ENCODE measurements at places on chromosomes 4 and X. TPM values are rescaled to one million over a fixed set of nuclear protein-coding genes. Genes with fewer than 3 reads are reported as not detected.

DNA sequence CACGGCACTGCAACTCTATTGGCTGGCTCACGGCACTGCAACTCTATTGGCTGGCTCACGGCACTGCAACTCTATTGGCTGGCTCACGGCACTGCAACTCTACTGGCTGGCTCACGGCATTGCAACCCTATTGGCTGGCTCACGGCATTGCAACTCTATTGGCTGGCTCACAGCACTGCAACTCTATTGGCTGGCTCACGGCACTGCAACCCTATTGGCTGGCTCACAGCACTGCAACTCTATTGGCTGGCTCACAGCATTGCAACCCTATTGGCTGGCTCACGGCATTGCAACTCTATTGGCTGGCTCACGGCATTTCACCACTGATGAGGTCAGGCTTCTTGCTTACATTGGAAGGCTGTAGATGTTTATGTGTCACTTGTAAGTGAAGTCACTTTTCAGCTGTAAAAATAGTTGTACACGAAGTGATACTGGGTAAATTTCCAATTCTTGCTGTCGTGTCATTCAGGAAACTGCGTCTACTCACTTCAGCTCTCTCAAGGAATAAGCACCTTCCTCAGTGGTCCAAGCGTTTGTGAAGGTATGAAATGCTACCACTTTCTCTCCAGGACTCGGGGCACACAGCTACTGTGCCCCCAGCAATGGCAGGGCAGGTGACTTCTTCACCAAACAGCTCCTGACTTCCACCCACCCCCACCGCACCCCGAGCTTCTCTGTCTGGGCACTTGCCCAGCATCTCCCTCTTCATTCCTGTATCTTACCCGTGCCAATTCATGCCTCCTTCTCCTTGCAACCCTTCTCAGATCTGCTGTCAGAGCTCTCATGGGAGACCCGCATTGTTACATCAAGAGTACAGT is 141.3 kb downstream of the AFAP1 start:
- no peak for DNase-seq
- no peaks in the 10 kb centered on the region for H3K4me1 ChIP-seq
- no peaks in the 10 kb centered on the region for H3K36me3 ChIP-seq
- H3K4me3 ChIP-seq, result no peak overlapping the region
- H3K27me3 ChIP-seq, result no peaks in the 10 kb centered on the region
- H3K27ac ChIP-seq, result no peak overlapping the region

GYG2 gene
- 3.0 TPM for total RNA-seq

DRD5 gene
- not detected for total RNA-seq

GRCh38 chrX:10821293-10821692 is 200.9 kb upstream of the MID1 start:
- no peaks in the 10 kb centered on the region for H3K27me3 ChIP-seq
- no peaks in the 10 kb centered on the region for H3K36me3 ChIP-seq
- H3K4me3 ChIP-seq, result no peak overlapping the region
- H3K27ac ChIP-seq, result no peak overlapping the region

GRCh38 chr4:176479767-176480166 is 160.0 kb downstream of the SPCS3 start:
- H3K27ac ChIP-seq, result no peak overlapping the region
- H3K4me1 ChIP-seq, result no peaks in the 10 kb centered on the region

F8A2 gene
- total RNA-seq, result not detected

GRCh38 chr4:125940426-125940825 is 625.7 kb downstream of the FAT4 start:
- no peaks in the 10 kb centered on the region for H3K4me1 ChIP-seq
- DNase-seq, result no peak
- H3K27ac ChIP-seq, result no peak overlapping the region
- H3K36me3 ChIP-seq, result no peaks in the 10 kb centered on the region
- H3K4me3 ChIP-seq, result no peak overlapping the region

ANAPC4 gene
- 10.9 TPM for total RNA-seq

DNA sequence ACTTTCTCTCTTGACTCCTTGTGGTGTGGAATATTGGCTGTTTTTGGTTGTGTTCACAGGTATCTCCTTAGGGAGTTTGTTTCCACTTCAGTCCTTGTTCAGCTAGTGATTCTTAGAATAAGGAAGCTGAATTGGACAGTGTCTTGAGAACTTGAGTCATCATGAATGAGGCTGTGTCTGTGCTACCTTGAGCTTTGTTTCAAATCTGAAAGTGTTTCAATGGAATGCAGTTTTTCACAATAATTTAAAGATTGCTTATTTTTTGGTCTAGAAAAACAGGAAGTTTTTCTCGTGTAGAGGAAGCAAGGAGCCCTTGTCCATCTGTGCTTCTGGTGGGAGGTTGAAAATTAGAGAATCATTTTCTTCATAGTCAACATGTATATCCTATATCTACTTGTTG is 76.5 kb downstream of the ZNF518B start:
- no peak overlapping the region for H3K4me3 ChIP-seq
- H3K27ac ChIP-seq, result no peak overlapping the region

- DNase-seq, result no peak
- H3K27me3 ChIP-seq, result no peaks in the 10 kb centered on the region
- peak overlapping the region; percentile 36 for H3K4me3 ChIP-seq
- no peaks in the 10 kb centered on the region for H3K36me3 ChIP-seq
Measured at GRCh38 chr4:89249313-89249712, 58.3 kb downstream of the GPRIN3 start.

DNA sequence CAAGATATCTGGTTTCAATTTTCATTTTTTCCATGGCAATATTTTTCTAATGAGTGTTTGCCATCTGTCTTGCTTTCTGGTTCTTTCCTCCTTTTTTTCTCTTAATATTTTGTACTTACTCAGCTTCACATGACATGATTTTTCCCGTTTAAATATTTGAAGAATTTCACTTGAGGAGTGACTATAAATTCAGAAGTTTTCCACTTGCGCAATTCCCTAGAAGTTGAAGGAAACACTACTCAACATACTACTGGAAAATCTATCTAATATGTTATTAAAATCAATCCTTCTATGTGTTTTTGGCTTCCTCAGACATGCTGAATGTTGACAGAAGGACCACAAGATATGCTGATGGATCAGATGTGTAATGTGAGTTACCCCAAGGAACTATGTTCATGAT is 36.8 kb upstream of the BANK1 start:
- H3K36me3 ChIP-seq, result no peaks in the 10 kb centered on the region
- no peak overlapping the region for H3K27ac ChIP-seq
- DNase-seq, result no peak

KLHL34 gene
- 0.09 TPM for total RNA-seq

POF1B gene
- total RNA-seq, result 6.6 TPM

DNA sequence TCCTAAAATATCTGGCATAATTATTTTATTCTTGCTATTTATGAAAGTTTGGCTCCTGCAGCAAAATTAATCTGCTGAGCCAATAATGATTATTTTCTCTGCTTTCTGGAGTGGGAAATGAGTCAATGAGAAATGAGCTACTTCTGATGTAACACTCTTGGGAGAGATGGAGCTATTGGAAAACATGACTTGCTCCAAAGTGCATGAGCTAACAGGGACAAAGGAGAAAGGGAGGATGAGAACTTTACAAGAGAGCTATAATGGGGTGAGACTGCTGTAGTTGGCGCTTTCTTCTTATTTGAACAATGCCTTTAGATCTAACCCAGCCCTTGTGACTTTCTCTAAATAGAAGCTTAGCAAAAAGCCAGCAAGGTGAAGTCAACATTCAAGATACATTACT is 615.1 kb downstream of the ANKRD50 start:
- no peak overlapping the region for H3K4me3 ChIP-seq
- DNase-seq, result no peak
- H3K27ac ChIP-seq, result no peak overlapping the region
- H3K4me1 ChIP-seq, result no peaks in the 10 kb centered on the region
- H3K36me3 ChIP-seq, result no peaks in the 10 kb centered on the region

- H3K4me1 ChIP-seq, result no peaks in the 10 kb centered on the region
- H3K27me3 ChIP-seq, result no peaks in the 10 kb centered on the region
- H3K4me3 ChIP-seq, result no peak overlapping the region
- H3K27ac ChIP-seq, result no peak overlapping the region
- no peaks in the 10 kb centered on the region for H3K36me3 ChIP-seq
Measured at GRCh38 chr4:102116121-102116520, 229.2 kb downstream of the SLC39A8 start.

ZDHHC15 gene
- 1.1 TPM for total RNA-seq

UGT2B15 gene
- total RNA-seq, result 9.6 TPM

ATOH1 gene
- total RNA-seq, result not detected

DNA sequence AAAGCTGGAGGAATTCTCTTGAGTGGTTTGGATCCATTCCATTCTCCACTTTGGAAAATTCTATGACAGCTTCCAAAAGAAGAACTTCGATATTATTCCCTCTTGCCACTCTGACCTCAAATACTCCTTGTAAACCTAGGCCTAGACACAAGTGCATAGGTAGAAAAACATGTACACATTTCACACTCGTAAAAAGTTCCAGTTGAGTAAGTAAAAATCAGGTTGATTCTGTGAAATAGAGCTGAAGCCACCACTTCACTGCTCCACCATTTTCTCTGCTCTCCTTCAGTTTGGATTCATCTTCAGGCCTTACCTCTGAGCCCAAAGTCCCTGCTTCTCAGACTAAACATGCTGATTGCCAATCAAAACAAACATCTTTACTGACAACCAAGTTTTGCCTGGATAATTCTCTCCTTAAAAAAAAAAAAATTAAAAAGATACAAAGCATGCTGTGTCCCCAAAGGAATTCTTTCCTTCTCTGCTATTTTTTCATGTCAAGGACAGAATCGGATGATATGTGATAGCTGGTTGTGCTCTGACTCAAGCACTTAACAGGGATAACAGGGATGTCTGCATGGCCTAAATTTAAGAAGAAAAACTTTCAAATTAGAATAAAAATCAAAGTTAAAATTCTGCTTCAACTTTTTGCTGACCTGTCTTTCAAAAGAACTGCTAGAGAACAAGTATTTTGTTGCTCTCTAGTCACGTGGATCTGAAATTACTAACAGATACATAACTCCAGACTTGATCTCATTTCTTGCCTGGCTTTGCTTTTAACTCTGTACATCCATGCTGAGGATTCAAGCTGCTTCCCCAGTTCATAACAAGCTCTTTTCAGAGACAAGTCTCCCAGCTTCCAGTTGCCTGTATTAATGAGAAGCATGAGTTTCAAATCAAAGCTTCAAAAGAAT is 420.9 kb upstream of the INTU start:
- H3K27ac ChIP-seq, result no peak overlapping the region
- no peaks in the 10 kb centered on the region for H3K36me3 ChIP-seq
- H3K4me1 ChIP-seq, result no peaks in the 10 kb centered on the region
- no peak for DNase-seq

GRCh38 chrX:95057341-95057740 is 1383.3 kb downstream of the FAM133A start:
- H3K4me1 ChIP-seq, result no peaks in the 10 kb centered on the region
- H3K36me3 ChIP-seq, result no peaks in the 10 kb centered on the region
- DNase-seq, result no peak
- H3K27me3 ChIP-seq, result no peaks in the 10 kb centered on the region

PDLIM3 gene
- total RNA-seq, result 32.9 TPM

GRCh38 chrX:31845003-31845402 is 773.2 kb upstream of the FTHL17 start:
- H3K4me1 ChIP-seq, result no peaks in the 10 kb centered on the region
- no peaks in the 10 kb centered on the region for H3K36me3 ChIP-seq
- no peak overlapping the region for H3K27ac ChIP-seq
- DNase-seq, result no peak
- no peak overlapping the region for H3K4me3 ChIP-seq

SLC2A9 gene
- 5.7 TPM for total RNA-seq

- no peaks in the 10 kb centered on the region for H3K36me3 ChIP-seq
- no peak overlapping the region for H3K27ac ChIP-seq
- no peaks in the 10 kb centered on the region for H3K27me3 ChIP-seq
- DNase-seq, result no peak
Measured at GRCh38 chr4:98341309-98341708, 80.1 kb downstream of the RAP1GDS1 start.

DNA sequence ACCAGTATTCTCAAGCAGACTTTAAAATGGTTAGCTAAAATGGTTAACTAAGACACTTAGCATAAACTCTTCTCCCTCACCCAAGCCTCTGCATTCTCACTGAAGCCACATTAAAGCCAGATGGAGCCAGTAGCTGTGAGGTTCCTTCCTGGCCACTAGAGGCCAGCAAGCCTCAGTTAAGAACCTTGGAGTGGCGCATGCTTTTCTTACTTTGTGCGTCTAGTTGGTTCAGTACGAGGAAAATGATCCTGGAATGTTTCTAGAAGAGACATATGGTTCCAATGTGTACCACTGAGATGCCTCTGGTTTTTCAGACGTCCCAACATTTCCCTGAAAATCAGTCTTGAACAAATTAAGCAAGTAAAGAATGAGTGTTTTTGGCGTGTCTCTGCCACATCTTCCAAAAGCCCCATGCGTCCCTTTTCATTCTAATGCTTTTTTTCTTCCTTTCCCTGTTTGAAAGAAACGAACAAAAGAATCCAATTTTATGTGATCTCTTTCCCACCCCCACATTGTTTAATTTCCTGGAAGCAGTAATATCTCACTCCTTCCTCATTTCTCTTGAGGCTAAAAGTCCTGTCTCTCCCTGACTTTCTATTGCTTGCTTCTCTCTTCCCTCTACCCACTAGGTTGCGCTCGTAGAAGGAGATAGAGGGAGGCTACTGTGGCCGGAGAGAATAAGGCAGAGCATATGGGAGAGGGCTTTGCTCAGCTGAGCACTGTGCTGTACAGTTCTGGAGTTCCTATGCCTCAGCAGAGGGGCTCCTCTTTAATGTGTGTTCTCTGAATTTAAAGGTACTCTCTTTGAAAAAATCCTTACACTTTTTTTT is 82.9 kb upstream of the TAB3 start:
- no peak for DNase-seq
- H3K4me1 ChIP-seq, result no peaks in the 10 kb centered on the region
- H3K36me3 ChIP-seq, result no peaks in the 10 kb centered on the region
- H3K27ac ChIP-seq, result no peak overlapping the region

GRCh38 chr4:37605843-37606565 is 80.2 kb downstream of the RELL1 start:
- no peaks in the 10 kb centered on the region for H3K4me1 ChIP-seq
- no peaks in the 10 kb centered on the region for H3K27me3 ChIP-seq
- H3K4me3 ChIP-seq, result no peak overlapping the region
- H3K27ac ChIP-seq, result no peak overlapping the region
- no peaks in the 10 kb centered on the region for H3K36me3 ChIP-seq
- DNase-seq, result no peak

- no peaks in the 10 kb centered on the region for H3K27me3 ChIP-seq
- no peaks in the 10 kb centered on the region for H3K4me1 ChIP-seq
- H3K27ac ChIP-seq, result no peak overlapping the region
- no peak overlapping the region for H3K4me3 ChIP-seq
Measured at GRCh38 chrX:130413415-130413814, 11.6 kb downstream of the RBMX2 start.

Measured in pancreas (tissue), 10 donors.